ENCODE measurements at places on chromosomes 5 and 9.

- no peak for DNase-seq
These were observed 294.2 kb upstream of the GRIN3A start for GRCh38 chr9:102032614-102033013.

GRCh38 chr9:90942555-90942954 is 140.9 kb downstream of the SYK start:
- no peak for DNase-seq

GRCh38 chr9:2824564-2824963 is 19.3 kb downstream of the PUM3 start:
- DNase-seq = no peak

DNA sequence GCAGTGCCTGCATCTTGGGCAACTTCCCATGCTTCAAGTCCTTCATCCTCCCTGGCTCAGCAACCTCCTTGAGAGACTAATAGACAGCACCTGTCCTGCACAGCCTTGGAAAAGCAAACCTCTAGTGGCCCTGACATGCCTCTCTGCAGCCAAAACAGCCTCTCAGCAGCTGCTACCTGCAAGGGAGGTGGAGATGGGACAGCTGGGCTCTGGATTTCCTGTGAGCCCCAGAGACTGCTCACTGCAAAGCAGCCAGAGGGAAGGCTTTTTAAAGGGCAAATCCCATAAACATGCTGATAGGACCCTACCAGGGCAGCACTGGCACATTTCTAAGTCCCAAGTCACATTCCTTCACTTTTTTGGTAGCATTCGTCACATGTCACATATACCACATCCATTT is 31.5 kb upstream of the MYORG start:
- DNase-seq = no peak

DNA sequence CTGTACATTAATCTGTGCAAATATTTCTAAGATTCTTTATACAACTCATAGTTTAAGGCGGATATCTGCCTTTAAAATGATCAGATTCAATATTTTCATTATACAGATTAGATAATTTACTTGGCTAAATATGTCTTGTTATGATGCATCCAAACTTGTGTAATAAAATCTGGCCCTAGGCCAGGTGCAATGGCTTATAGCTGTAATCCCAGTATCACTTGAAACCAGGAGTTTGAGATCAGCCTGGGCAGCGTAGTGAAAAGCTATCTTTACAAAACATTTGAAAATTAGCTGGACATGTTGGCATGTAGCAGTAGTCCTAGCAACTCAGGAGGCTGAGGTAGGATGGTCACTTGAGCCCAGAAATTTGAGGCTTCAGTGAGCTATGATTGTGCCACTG is 2002.2 kb upstream of the ACO1 start:
- DNase-seq = no peak

DNA sequence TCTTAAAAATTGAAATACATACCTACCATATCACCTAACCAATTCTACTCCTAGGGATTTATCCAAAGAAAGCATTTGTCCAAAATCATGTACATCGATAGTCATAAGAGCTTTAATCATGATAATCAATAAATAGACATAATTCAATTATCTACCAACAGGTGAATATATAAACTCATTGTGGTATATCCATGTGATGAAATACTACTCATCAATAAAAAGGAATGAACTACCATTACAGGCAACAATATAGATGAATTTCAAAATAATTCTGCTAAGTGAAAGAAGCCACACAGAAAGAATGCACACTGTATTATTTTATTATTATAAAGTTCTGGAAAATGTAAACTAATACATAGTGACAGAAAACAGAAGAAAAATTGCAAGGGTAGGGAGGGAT is 81.8 kb downstream of the RFX3 start:
- no peak for DNase-seq

DNA sequence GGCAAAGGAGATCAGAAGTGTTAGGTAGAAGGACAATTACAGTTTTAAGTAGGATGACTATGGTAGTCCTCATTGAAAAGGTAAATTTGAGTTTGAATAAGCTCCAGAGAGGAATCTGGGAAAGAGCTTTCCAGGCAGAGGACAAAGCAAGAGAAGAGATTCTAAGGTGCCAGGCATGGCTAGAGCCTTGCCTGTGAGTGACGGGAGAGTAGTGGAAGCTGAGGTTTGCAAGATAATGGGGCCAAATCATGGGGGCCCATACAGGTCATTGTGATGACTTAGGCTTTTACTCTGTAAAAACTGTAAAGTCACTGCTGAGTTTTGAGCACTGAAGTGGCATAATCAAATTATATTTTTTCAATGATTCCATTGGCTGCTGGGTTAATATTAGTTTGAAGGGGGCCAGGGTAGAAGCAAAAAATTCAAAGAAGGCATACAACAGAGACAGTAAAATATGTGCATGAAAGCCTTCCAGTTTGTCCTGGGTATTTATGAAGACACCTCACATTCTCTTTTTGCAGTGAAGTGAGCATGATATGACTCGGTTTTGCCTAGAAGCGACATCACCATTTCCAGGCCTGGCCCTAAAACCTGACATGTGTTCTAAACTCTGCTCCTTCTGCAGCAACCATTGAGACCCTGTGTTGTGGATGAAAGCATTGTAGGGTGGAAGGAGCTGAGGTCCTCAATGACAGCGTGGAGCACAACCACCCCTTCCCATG is 279.8 kb upstream of the TNC start:
- no peak for DNase-seq

GRCh38 chr9:84750152-84750865 is 80.8 kb downstream of the NTRK2 start:
- no peak for DNase-seq

- DNase-seq = no peak
These were observed 3.9 kb upstream of the DAB2 start for GRCh38 chr5:39428640-39429039.

DNA sequence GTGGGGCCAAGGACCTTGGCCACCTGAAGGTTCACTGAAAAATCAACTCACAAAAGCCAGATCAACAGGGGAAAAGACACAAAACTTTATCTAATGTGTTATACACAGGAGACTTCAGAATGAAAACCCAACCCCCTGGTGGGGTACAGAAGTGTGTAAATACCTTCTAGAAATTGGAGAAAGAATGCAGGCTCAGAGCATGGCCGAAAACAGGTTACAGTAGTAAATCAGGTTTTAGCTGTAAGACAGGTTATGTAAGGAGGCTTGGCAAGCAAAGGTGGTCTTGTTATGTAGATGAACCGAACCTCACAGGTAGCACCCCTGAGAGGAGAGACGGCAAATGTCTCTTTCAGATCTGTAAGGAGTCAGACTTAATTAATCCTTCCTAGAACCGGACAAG is 10.0 kb downstream of the CEMIP2 start:
- no peak for DNase-seq

DNA sequence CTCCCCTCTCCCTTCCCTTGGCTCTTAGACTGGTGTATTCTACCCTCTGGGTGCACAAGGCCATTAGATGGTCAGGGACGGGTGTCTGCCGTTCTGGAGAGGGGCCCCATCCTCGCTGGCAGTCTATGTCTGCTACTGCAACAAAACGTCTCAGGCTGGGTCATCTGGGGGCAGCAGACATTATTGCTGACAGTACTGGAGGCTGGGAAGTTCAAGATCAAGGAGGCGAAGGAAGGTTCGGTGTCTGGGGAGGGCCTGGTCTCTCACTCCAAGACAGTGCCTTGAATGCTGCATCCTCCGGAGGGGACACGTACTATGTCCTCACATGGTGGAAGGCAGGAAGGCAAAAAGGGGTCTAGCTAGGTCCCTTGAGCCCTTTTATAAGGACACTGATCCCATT is 93.4 kb upstream of the COL5A1 start:
- DNase-seq = no peak
